ENCODE measurements at places on chromosomes 6 and 20.

- no peak for DNase-seq
These were observed 12.0 kb downstream of the NCOA5 start for GRCh38 chr20:46077642-46078305.

DNA sequence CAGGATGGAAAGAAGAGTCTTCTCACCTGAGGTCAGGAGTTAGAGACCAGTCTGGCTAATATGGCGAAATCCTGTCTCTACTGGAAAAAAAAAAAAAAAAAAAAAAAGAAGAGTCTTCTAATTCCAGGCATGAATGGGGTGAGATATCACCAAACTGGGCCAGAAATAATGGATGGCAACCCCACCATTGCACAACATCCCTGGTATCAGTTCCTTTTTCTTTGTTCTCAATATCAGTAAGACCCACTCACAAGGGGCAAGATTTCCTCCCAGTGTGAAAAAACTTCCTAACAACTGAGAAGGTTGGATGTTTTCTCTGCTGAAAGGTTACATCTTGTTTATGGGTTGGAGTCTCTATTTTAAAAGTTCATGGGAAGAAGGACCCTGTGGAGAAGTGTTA is 23.6 kb upstream of the NR2E1 start:
- no peak for DNase-seq

GRCh38 chr20:17229256-17229655 is 2.4 kb downstream of the PCSK2 start:
- DNase-seq, result no peak

- DNase-seq, result no peak
These were observed 24.6 kb upstream of the ID4 start for GRCh38 chr6:19812512-19813119.

GRCh38 chr6:12826584-12826983 is 110.0 kb downstream of the PHACTR1 start:
- no peak for DNase-seq

DNA sequence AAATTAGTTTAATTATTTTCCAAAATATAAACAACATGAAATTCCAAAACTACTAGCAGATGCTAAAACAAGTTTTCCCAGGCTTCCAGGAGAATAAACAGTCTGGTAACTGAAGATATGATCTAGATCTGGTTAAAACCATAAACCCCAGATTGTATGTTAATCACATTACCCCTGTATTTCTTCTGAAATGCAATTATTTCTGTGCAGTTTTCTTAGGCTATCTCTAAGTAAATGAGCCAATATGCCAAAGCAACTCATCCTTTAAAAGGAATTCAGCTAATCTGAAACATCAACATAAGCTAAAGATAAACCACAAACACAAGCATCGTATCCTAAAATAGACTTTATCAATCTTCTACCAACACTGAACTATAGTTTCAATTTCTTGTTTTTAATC is 44.6 kb upstream of the SENP6 start:
- DNase-seq, result no peak

GRCh38 chr6:116535109-116535508 is 10.4 kb downstream of the TRAPPC3L start:
- no peak for DNase-seq

GRCh38 chr6:71197780-71198179 is 90.8 kb upstream of the OGFRL1 start:
- DNase-seq, result no peak

DNA sequence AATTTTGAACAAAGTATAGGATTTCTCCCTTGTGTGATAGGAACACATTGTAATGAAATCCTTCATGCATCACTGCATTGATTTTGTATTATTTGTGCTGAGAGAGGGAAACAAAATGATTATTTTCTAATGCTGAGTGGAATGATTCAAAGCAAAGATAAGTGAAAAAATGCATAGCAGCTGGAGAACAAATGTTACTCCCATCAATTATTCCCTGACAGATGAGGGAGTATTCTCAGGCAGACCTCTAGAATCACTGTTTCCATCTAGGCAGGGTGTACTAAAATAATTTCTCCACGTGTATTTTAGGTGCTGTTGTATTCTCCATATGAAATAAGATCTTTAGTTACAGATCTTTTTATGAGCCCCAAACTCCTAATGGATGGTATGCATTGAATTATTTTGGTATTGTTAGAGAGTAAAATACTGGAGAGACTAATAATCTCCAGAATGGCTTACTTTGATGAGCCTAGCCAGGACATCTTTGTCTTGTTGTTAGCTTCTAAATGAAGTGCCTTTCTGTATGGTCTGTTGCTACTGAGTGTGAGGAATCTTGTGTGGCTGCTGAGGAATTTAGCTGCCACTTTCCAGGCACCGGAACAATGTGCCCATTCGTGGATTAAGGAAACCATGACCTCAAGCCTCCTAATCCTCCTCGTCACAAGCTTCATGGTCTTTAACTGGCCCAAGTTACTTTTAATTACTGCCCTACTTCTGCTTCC is 39.6 kb downstream of the RNF217 start:
- DNase-seq, result no peak

DNA sequence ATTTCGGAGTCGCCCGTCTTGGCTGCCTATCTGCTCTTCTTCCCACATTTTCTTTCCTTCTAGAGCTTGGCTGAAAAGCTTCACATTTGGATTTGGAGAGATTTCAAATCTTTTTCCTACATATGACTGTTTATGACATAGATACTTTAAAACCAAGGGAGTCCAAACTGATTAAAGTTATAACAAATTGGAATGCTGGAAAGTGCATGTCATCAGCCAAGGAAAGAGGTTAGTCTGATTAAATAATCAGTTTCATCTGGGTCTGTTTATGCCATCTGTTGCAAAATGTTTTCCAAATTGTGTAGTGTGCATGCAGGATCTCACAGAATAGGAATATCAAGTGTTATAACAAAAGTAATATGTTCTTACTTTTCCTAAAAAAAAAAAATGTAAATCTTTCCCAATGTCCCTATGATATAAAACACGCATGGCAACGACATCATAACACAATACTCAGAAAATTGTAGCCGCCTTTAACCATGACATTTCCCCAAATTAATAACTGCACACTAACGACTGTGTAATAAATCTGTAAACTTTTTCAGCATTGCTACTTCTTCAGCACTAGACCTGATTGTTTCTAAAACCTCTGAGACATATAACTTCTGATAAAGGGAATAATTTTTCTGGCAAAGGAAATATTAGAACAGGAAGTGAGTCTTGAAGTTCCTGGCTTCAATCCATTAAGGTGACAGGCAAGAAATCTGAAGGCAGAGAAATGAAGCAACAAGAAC is 230.2 kb upstream of the FOXQ1 start:
- DNase-seq, result no peak

- DNase-seq, result peak; percentile 44
These were observed 48.4 kb downstream of the DHX35 start for GRCh38 chr20:39010496-39010895.

DNA sequence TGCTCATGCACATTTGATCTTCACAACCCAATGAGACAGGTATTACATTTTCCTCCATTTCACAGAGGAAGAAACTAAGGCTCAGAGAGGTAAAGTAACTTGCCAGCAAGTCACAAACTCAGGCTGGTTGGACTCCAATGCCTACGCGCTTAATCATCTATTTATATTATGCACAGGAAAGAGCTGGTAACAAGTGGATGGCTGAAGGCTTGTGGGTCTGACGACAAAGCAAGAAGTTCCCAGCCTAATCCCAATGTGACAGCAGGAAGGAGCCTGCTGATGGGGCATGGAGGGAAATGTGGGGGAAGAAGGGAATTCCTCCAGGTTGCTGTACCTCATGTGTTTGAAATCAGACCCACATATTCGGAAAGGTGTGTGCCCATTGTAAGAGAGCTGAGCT is 3.9 kb downstream of the CDH22 start:
- DNase-seq, result no peak

GRCh38 chr20:20593447-20594170 is 118.8 kb downstream of the RALGAPA2 start:
- peak; percentile 77 for DNase-seq

DNA sequence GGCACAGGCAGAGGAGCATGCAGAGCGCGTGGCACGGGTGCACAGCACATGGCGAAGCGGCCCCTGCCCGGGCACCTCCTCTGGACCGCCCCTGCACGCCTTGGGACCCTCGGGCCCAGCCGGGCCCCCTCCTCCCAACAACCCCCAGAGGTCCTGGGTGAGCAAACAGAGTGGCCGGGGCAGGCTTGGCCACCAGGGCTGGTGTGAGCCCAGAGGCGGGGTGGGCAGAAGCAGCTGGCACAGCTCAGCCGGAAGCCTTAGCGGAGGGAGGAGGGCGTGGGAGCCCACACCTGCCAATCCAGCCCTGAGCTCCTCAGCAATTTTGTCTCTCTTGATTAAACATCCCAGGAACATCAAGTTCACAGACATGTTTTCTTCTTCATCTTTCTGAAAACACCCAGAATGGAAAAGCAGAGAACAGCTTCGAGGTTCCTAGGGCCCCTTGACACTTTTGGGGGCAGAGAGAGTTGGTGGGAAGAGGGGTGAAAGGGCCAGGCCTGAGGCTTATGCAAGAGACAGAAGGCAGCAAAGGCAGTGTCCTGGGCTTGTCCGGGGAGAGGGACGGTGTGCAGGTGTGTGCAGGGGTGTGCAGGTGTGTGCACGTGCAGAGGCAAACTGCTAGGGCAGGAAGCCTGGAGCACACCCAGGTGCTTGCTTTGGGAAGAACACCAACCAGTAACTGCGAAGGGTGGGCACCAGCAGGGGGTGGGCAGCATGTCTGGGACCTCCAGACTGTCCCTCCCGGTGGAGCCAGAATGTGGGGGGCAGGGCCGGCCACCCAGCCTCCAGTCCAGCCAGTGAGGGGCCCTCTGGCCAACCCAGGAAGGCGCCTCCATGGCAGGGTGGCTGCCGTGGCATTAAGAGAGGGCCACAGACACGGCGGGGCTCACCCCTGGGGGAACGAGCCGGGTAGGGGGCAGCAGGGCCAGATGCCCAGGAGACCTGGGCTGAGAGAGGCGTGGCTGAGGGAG is 4.8 kb downstream of the HRH3 start:
- DNase-seq, result no peak

GRCh38 chr6:108673153-108673552 is 112.4 kb downstream of the FOXO3 start:
- DNase-seq, result no peak

- no peak for DNase-seq
These were observed 3.8 kb downstream of the RIPOR2 start for GRCh38 chr6:24931718-24932691.

- DNase-seq, result no peak
These were observed 4.4 kb upstream of the HELZ2 start for GRCh38 chr20:63578224-63579016.

DNA sequence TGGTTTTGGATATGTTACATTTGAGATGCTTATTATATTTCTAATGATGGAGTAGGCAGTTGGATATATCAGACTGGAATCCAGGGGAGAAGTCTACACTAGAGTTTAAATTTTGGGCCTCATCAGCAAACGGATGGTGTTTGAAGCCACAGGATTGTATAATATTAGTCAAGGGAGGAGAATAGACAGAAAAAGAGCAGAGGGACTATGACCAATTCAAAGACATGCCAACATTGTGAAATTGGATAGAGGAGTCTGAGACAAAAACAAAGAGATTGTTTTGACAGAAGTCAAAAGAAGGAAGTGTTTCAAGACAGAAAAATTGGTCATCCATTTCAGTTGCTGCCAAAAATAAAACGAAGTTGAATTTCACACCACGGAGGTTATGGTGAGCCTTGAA is 66.5 kb downstream of the NOX3 start:
- no peak for DNase-seq

GRCh38 chr6:170199716-170200115 is 91.2 kb downstream of the DLL1 start:
- no peak for DNase-seq

DNA sequence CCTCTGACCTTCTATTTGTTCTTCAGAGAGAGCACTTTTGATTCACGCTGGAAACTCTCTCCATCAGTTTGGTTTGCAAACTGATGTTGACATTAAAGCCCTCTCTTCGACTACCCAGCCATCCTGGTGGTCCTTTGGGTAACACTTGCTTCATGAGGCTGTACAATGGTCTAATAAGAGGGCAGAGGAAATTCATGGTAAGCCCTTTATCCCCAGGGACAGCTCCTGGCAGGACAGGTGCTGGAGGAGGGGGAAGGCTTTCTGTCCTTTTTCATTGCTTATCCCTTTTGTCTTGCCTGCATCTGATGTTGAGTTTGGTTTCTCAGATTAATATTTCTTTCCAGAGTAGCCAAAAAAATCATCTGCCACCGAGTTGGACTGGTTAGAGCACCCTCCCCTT is 52.1 kb upstream of the CD93 start:
- no peak for DNase-seq

DNA sequence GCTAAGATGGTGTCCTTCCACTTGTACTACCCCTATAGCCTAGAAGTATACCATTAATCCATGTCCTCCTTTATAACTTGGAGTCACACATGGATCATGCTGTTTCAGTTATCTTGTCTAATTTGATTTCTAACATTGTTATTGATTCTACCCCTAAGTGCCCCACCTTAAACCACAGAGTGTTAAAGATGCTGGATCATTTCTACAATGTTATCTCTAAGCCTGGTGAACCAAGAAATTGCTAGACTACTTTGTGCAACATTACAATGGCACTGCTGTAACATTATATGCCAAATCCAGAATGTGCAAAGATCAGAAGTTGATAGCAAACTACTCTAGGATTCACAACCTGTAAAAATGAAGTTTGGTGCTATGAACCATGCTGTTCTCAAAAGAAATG is 1.7 kb downstream of the CGA start:
- no peak for DNase-seq

DNA sequence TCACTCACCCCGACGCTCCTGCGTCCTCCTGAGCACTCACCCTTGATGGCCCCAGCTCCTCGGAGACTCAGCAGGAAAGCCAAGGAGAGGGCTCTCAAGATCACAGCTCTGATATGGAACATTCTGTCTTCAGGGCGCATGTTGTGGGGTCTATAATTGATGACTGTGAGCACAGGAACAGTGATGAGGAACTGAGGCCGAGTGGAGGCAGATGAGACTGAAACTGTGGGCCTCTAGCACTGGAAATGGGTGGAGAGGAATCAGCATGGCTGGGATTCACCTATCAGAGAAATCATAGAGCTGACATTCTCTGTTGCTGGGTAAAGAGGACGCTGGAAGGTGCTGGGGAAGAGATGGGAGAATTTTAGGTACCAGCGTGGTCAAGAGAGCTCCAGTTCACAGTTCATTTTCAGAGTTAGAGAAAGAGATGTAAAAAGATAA is at the start of gene HLA-DPA1:
Gene HLA-DPA1 (minus strand): TSS at position 219 of the 441 bp plus-strand sequence.
- DNase-seq, result peak; percentile 50

GRCh38 chr6:56958481-56958880 is 3.6 kb downstream of the BEND6 start:
- no peak for DNase-seq

- no peak for DNase-seq
These were observed 34.9 kb upstream of the THBS2 start for GRCh38 chr6:169288591-169288990.

GRCh38 chr6:157537556-157537955 is 156.6 kb downstream of the ZDHHC14 start:
- DNase-seq, result no peak

DNA sequence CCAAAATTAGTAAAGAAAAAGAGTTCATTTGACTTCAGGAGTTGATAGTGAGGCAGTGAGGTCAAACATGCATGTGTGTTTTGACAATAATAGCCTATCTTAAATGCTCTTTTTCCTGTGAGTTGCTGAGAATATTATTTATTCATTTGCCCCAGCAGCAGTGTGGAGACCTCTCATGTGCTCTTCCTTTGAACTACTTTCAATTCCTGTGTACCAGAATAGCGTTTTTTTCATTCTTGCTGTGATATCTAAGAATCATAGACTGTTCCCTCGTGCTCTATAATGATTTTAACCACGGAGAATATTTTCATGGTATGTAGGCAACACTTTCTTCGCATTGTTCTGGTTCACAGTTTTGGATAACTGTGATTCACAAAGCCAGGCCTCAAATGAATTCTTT is 5.2 kb downstream of the CDYL start:
- DNase-seq, result no peak
